ENCODE measurements at places on chromosomes 5 and 9.

DNA sequence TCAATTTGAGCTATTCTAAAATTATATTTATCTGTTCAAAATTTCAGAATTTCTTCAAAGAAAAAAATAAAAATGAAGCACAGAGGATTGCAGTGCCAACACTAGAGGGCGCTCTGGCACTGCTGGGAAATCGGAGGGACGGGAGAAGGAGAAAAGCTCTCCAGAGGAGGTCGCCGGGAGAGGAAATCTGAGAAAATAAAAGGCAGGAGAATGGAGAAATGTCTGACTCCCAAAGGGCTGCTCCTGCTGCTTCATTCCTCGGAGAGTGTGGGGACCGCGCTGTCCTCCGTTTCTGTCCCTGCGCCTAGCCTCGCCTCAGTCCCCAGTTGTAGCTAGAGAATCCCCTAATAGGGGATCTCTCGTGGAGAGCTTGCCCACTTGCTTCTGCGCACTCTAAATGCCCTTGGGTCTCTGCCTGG lies 40.0 kb upstream of the ARSB start:
- peak; percentile 76 for DNase-seq

DNA sequence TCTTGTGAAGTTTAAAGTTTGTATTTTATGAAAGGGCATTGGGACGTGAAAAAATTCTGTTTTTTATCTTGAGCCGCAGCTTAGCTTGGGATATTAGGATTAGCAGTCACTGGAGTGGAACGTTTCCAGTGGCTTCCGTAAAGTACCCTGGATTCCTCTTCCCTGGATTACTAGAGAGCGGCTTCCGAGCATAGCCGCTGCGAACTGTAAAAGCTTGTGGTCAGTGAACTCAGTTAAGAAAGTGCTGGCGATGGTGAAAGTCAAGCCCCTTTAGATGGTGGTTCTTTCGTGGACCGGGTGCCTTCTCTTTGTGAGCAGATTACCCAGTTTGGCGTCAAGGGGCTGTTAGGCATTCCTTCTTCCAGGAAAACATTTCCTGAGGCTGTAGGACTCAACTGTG lies 168.1 kb downstream of the KDM4C start:
- DNase-seq = no peak

GRCh38 chr9:86177995-86178394 lies 78.6 kb upstream of the GOLM1 start:
- no peak for DNase-seq

GRCh38 chr9:122806661-122807060 lies 6.7 kb downstream of the OR1K1 start:
- DNase-seq = no peak

- peak; percentile 69 for DNase-seq
Observed at GRCh38 chr9:110255463-110256379, 586 bp downstream of the TXN start.

DNA sequence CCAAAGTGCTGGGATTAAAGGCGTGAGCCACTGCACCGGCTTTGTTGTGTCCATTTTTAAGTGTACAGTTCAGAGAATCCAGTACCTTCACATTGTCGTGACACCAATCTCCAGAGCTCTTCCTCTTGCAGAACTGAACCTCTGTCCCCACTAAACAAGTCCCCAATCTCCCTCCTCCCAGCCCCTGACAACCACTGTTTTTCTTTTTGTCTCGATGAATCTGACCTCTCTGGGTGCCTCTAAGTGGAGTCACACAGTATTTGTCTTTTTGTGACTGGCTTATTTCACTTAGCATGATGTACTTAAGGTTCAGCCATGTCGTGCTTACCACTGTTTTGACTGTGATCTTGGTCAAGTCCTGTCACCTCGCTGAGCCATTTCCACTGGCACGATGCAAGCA lies 1.6 kb downstream of the WDR38 start:
- no peak for DNase-seq
